ENCODE measurements at places on chromosomes 2 and 18.

DNA sequence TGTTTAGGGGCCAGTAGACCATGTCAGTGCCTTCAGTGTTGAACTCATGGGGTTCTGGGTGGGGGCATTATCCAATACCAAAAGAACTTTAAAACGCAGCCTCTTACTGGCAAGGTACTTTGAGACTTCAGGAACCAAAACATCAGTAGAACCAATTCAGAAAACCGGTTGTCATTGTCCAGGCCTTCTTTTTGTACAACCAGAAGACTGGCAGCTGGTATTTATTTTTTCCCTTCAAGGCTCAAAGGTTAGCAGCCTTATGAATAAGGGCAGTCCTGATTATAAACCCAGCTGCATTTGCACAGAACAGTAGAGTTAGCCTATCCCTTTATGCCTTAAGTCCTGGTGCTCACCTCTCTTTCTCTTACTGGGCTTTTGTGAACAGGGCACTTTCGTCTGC lies 113.8 kb upstream of the EML6 start:
- no peak for DNase-seq

GRCh38 chr2:96556441-96557330 lies 20.1 kb downstream of the ARID5A start:
- DNase-seq: no peak

DNA sequence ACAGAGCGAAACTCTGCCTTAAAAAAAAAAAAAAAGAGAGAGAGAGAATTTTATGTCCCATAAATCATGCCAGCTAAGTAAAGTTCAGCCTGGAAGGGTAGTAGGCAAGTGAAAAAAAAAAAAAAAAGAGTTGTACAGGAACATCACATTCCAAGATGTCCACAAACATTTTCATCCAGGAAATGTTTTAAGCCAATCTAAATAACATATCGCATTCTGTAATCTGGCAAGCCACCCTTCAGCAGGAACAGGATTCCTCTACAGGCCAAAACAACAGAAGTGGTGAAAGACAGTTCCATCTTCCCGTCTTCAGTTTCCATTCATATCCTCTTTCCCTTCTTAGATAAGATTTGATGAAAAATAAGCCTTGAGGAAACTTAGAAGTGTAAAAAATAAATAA lies 1108.1 kb upstream of the DDX18 start:
- DNase-seq: no peak

- DNase-seq: no peak
Observed at GRCh38 chr2:177629357-177630024, 236.9 kb downstream of the AGPS start.

DNA sequence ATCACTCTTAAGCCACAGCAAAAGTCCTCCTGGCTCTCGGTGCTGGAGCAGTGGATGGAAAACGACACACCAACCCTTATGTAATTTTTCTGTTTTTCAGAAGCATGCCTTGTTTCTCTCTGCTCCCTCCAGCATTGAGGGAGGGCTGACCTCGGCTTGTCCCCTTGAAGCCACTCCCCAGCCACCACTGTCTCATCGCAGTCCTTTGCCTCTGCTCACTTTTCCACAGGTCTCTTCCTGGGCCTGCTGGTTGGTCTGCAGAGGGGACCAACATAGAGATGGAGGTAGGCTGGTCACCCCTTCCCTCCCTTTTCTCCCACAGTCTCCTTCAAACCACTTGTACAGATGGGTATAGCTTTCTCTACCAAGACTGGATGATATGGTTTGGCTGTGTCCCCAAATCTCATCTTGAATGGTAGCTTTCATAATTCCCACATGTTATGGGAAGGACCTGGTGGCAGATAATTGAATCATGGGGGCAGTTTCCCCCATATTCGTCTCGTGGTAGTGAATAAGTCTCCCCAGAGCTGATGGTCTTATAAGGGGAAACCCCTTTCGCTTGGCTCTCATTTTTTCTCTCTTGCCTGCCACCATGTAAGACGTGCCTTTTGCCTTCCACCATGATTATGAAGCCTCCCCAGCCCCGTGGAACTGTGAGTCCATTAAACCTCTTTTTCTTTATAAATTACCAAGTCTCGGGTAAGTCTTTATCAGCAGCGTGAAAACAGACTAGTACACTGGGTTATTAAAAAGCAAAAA lies 14.3 kb upstream of the RIOK3 start:
- DNase-seq: no peak

DNA sequence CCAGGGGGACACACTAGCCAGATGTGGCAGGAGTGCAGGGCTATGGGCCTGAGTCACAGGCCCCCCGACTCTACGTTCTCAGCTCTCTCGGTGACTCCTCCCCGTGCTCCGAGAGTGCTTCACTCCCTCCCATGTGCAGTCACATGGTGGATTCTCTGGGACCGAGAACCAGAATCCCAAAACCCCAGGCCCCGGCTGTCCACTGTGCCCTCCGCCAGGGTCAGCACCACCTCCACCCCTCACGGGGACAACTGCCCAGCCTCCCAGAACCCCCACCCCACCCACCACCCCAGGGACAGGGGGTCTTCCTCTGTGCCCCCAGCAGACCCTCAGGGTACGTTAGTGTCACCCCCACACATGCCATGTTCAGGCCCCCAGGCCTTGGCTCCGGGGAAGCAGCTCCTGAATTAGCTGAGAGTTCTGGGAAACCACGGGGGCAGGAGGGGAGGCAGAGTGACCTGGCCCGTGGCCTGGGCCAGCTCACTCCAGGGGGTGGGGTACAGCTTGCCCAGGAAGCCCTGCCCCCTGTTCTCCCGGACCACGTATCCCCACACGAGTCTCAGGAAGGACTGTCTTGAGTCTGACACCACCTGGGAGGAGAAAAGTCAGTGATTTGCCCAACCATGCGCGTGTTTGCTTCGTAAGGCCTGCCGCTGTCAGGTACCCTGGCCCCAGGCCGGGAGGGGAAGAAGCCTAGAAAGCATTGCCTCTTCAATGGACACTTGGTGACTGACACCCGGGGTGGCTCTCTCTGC lies 4.4 kb downstream of the RAMP1 start:
- no peak for DNase-seq

DNA sequence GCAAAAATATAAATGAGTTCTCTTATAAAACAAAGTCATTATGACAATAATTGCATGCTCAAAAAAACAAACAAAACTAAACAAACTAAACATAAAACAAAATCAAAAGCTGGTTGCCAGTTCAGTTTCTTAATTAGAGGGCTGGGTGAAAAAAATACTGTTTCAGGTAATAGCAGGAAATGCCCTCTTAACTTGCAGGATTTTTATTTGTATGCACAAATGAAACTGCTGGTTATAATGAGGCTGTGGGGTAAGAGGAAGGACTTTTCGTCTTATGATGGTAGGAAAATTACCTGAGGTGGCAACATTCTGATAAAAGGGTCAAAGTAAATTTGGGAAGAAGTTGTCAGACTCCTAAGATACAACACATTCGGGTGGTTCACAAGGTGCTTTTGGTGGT lies 21.5 kb upstream of the CDKL4 start:
- DNase-seq: no peak

DNA sequence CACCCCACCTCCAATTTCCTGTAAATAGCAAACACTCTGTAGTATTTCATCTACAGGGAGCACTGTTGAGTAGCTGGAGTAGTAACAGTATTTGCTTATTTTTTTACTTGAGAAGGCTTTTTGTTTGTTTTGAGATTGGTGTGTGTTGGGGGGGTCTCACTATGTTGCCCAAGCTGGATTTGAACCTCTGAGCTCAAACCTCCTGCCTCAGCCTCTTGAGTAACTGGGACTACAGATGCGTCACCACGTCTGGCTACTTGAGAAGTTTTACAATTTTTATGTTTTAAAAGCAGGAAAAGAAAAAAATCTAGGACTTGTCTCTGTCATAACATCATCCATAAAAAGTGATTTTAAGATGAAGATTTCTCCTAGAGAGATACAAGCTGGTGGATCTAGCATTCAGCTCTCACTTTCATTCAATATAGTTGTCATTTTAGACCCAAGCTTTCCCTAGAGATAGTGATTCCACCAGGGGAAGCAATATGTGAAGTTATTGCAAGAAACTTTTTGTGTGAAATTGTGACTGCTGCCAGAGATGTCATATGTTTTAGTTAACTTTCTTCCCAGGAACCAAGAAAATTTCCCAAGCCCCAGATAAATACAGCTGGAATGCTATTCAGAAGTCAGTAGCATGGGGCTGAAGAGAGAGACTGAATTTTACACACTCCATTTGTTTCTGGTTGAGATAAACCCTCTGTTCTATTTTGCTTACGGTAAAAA lies 60.2 kb upstream of the MAP4K3 start:
- DNase-seq: no peak

GRCh38 chr2:169324581-169325260 lies 37.6 kb downstream of the LRP2 start:
- no peak for DNase-seq

- DNase-seq: no peak
Observed at GRCh38 chr18:76952747-76953146, 130.4 kb downstream of the ZNF236 start.

DNA sequence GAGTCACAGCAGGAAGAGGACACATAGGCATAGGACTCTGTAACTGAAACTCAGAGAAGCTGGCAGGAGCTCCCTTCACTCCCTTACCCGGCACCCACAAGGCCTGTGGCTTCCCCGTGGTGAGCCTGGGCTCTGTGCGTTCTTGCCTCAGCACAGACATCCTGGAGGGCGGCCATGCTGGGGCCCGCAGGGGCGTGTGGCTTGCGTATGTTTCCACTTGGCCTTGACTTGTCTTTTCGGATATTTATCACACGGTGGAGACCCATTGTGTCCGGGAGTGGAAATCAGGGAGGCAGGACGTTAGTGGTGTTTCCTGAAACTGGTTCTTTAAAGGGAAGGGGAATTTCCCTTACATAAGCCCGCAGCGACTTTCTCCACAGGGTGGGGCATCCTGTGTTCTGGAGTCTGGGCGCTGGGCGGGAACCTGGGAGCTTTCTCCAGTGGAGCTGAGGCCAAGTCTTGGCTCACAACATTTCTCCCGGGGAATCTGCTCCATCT lies 49.9 kb upstream of the EML6 start:
- peak; percentile 87 for DNase-seq

- no peak for DNase-seq
Observed at GRCh38 chr2:85248773-85249509, 78.8 kb downstream of the TGOLN2 start.

GRCh38 chr18:80183273-80184050 lies 63.9 kb downstream of the PARD6G start:
- DNase-seq: peak; percentile 49

- no peak for DNase-seq
Observed at GRCh38 chr2:9286554-9287399, 80.2 kb downstream of the ASAP2 start.

- no peak for DNase-seq
Observed at GRCh38 chr2:41068740-41069139, 616.9 kb upstream of the SLC8A1 start.

DNA sequence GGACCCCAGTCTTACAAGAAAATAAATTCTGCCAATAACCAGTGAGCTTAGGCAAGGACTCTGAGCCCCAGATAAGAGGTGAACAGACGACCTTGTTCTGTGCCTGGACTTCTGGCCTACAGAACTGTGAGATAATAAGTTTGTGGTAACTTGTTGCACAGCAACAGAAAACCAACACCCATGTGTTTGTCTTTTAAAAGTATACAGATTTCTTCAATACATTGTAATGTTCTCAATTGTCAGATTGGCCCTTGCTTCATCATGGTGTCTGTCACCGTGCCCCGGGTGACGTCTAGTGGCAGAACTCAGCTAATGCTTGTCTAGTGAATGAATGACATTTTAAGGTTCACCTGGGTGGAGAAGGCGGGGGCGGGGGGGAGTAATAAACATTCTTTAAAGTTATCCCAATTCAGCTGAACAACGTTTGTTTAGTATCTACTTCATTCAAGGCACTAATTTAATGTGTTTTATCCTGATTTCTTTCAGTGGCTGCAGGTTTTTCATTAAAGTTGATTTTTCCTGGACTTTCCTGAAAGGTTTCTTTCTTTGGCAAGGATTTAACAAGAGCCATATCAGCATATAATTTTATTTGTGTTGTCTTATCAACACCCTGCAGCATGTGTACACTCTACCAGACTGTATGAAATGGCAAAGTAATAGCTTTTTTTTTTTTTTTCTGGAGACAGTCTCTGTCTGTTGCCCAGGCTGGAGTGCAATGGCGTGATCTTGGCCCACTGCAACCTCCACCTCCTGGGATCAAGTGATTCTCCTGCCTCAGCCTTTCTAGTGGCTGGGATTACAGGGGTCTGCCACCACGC lies 123.8 kb upstream of the DLX2 start:
- DNase-seq: no peak

- DNase-seq: no peak
Observed at GRCh38 chr18:9478545-9478944, 3.2 kb downstream of the RALBP1 start.

DNA sequence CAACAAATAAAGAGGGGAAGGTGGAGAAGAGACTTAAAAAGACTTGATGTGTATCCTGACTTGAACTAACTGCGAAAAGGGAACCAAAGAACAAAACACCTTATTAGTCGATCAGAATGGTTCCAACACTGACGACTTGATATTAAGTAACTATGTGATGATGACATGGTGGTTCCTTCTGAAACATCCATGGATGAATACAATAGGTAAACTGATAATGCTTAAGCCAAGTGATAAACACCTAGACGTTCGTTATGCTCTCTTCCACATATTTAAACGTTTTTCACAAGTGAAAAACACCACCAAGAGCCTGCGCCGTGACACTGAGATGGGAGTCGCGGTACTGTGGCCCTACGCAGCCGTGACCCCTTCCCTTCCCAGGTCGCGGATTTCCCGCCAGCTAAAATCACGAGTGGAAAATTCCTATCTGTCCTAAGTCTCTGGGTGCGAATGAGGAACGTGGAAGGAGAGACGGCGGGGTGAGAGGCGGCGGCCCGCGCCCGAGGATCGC lies 797 bp downstream of the TTC32 start:
- no peak for DNase-seq

GRCh38 chr18:79380816-79381806 lies 14.6 kb upstream of the NFATC1 start:
- DNase-seq: peak; percentile 88

DNA sequence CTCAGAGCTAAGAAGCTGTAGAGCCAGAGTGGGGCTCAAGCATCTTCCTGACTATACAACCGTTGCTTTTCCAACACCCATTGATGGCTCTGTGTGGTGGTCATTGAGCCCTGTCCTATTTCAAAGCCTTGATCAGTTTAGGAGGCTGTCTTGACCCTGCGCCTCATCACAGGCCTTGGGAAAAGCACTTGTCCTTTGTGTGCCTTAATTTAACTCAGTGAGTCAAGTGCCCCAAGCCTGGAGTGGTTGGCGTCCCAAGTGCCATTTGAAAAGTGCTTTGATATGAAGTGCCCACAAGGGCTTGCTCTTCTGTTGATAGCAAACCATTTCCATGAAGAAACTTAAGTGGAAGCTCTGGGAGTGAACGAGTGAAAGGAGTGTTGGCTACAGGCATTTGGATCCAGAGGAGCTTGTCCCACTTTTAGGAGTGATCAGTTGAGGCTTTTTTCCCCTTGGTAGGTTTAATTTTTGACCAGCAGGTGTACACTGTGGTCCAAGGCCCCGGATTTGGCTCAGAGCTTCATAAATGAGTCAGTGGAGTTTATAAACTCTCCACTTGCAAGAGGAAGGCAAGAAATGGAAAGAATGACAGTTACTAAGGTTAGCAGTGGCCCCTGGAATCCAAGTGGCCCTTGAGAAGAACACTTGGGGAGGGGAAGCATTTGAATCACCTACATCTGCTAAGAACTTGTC lies 50.3 kb downstream of the ACTR2 start:
- DNase-seq: no peak

Data from sciatic nerve (tissue), 2 donors.